Stimulated activated CD4-positive, alpha-beta T cell treated with anti-CD3 and anti-CD28 coated beads, Interleukin-15, amount 100 ng/mL, for 24 hours (primary cell): ENCODE measurements at places on chromosomes 5 and 9.

DNA sequence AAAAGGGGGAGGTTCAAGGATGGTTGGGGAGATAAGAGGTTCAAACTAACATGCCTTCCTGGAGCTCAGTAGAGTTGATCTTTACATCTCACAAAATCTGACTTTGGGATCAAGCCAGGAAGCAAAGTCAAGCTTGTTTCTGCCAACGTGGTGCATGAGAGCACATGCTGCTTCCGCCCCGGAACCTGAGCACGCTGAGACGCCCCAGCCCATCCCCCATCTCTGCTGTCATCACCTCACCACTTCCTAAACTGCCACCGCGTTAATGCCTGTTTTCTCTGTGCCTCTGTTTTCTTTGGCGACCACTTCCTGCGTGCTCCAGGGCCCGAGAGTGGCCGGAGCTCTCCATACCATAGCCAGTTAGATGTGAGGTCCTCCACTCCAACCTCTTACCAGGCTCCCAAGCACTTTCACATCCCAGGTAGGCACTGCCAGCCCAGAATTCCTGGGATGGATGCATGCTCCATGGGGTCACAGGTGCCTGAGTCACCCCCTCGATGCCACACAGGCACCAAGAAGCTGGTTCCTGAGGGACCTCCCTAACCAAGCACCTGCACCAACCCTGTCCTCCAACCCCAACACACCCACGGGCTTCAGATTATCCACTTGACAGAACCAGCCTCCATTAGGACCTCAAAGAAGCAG, 31.2 kb upstream of the AFAP1L1 start:
- DNase-seq: peak; percentile 79

DNA sequence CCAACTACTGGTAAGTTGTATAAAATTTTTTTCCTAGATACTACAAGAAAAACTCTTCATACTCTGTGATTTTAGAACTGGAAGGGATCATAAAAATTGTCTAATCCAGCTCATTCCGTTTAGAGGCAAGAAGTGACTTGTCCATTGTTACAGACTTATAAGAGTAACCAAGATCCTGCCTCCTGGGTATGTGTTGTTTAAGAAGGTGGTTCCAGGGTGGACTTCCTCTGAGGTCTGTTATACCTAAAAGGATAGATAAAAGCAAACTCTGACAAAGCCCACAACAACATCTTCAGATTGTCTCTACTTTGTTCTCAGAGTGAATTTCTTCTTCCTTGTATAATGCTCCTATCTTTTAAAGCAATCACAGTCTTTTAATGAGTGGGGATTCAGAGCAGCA, 24.2 kb downstream of the TGFBR1 start:
- no peak for DNase-seq

- no peak for DNase-seq
These were observed 77.0 kb downstream of the RAD23B start for GRCh38 chr9:107360098-107360497.

DNA sequence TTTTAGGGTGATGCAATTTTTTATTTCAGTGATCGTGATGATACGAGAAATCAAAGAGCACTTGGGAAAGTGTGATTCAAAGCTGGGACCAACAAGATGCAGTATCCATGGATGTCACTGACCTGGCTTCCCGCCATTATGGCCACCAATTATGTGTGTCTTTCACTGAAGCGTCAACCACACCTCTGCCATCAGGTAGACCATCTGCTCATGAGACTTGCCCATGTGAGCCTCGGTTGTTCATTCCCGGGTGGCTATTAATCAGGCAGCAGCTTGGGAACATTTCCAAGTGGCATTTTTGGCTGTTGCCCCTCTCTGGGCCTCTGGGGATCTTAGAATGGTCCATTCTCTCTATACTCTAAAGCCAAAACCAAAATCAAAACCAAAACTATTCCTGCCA, 436.0 kb upstream of the ADAMTSL1 start:
- no peak for DNase-seq

DNA sequence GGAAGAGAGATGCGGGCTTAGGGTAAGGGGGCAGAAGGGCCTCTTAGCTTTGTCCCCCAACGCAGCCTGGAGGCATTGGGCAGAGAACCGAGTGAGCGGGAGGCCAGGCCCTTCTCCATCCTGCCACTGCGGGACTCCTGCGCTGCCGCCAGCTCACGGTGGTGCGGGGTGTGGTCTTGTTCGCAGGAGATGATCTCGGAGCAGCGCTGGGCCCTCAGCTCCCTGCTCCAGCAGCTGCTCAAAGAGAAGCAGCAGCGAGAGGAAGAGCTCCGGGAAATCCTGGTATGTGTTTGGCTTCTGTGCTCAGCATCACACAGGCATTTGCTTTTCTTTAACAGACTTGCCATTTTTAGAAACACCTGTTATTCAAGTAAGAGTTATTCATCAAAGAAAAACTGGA, 41.3 kb downstream of the LRSAM1 start:
- no peak for DNase-seq
